ENCODE measurements at places on chromosomes 2 and 18.

DNA sequence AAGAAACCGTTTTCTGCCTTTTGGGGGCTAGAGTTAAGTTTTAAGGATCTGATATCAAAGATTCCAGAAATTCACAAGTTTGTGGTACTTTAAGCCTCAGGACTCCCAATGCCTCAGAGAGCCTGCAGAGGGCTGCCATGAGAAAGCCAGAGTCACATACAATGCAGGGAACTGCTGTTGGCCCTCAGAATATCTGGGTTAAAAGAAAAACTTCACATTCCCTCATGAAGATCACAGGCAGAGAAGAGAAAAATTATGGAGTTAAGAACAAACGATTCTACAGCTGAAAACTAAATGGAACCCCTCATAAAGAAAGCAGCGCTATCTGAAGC lies 39.5 kb downstream of the HDAC4 start:
- peak; percentile 52 for DNase-seq

DNA sequence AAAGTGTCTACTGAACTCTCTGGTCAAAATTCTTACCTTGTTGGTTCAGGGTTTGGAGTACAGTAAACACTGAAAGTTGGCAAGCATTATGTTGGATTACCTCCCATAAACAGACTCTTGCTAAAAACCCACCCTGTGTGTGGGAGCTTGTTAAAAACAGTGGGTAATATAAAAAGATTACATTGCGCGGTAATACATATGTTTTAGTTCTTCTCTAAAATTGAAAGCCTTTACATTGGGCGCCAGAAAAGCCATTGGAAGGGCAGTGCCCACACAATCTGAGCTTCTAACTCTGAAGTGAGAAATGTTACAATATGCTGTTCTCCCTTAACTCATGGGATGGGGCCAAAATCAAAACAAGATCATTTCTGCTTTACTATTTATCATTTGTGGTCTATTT lies 510.7 kb downstream of the CNTNAP5 start:
- no peak for DNase-seq

DNA sequence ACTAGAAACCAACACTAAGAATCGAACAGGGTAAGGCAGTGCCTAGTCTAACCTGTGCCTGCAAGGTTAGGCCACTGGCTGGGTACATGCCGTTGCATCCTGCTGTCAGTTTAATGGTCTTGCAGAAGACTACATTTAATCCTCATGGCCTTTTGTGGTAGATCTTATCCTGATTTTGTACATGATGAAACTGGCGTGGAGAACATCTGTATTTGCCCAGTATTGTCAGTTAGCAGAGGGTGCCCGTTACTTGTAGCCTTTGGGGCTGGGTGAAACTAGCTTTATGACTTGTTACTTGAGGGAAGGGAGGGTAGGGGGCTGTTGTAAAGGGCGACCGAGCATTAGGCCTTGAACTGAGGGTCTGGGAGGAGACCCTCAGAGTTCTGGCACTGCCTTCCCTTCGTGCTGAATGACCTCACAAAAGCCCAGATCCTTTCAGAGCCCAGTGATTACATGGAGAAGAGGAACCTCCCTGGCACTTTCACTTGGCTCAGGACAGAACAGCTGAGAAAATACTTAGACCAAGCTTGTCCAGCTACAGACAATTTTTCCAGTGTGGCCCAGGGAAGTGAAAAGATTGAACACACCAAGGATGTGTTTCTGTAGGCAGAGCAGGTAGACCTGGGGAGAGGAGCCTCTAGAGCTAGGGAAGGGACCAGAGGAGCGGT lies 19.5 kb downstream of the SLC20A1 start:
- no peak for DNase-seq

GRCh38 chr2:172415865-172416183 lies 11.6 kb upstream of the ITGA6 start:
- DNase-seq = no peak

DNA sequence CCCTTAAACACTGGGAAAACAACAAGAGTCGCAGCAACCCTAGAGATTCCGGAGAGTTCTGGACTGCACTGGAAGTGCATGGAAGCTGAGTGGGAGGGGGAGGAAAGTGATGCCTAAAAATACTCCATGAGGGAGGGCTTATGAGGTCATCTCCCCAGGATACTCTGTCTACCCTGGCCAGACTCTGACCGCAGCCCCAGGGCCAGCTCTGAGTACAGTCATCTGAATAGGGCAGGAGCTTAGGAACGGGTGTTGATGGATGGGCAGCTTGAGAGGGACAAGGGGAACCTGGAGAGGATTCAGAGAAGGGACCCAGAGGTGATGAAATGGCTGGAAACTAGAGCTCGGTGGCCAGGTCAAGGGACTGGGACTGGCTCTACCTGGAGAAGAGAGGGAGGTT lies 79.3 kb upstream of the IGFBP5 start:
- DNase-seq = peak; percentile 94
